ENCODE measurements at places on chromosomes 7 and 10.
A peak's percentile ranks its signal among the peaks of the same experiment; 100 is the strongest.

GRCh38 chr10:91296471-91296870 lies 76.0 kb downstream of the PCGF5 start:
- peak; percentile 16 for DNase-seq

DNA sequence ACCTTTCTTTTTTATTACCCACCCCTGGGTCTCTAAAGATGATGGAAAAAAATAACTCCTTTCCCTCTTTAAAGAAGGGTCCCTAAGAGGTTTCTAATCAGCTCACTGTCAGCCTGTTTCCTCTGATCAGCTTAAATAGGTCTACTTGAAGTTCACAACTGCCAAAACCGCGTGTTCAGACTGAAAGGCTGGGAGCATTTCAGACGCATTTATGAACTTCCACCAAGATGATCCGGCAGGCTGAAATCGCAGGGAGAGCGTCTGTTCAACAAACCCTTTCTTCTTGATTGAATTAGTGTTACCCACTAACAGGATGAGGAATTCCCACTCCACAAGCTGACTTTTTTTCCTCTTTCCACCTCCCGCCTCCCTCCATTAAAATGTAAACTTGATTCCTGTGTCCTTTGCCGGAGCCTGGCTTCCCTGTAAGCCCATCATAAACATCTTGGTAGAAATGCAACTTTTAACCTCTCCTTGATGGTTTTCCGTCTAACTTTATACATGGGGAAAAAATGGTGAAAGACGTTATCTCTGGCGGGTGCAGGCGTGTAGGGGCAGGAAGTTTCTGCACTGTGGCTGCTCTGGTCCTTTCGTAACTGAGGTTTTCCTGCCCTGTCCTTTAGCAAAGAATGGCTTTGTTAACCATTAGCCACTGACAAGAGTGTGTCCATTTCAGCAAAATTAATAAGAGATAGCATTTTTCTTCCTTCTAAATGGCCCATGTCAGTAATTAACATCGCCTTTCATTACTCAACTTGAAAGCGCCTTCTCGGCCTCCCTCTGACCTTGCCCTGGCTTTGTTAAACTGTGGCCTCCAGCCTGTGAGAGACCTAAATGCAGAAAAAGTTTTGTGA lies 130.7 kb downstream of the BAMBI start:
- no peak for DNase-seq

DNA sequence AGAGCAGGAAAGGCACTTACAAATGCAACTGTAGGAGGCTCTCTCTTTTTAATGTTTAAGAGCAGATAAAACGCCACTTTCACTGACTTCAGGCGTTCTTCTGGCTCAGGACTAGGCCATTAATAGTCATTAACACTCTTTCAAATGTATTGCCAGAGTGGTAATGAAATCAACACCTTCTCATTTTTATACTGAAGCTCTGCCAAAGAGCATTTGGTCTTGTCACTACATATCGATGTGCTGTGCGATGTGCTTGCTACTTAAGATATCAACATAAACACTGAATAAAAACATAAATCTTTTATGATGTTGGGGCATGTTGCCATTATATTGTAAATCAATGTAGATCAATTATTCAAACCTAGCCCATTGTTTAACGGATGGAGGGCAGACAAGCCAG lies 634.7 kb downstream of the ARL4A start:
- DNase-seq: no peak

GRCh38 chr7:139743267-139743966 lies 34.4 kb downstream of the HIPK2 start:
- no peak for DNase-seq

DNA sequence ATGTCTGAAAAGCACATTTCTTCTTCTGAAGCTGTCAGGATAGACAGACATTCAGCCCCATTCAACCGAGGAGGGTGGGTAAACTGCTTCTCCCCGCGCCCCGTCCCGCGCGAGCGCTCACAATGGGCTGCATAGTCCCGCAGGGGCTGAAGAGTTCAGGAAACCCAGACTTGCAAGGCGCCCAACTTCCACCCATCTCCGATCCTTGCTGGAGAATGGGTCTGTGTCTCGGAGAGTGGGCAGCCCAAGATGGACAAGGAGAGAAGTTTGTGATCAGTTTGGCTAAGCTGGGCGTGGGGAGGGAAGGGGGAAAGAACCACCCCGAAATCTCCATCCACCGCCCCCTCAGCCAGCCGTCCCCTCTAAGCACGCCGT lies 686 bp downstream of the AASS start:
- DNase-seq: no peak

- DNase-seq: no peak
Measured at GRCh38 chr7:33623267-33623666, 282.1 kb upstream of the BMPER start.

GRCh38 chr10:129030996-129031843 lies 435.8 kb upstream of the MGMT start:
- DNase-seq: peak; percentile 70

- no peak for DNase-seq
Measured at GRCh38 chr10:113540845-113541548, 11.9 kb upstream of the HABP2 start.

GRCh38 chr7:37287131-37287855 lies 161.4 kb downstream of the ELMO1 start:
- DNase-seq: peak; percentile 13

- peak; percentile 70 for DNase-seq
Measured at GRCh38 chr7:64951250-64951848, 39.5 kb downstream of the ZNF117 start.

DNA sequence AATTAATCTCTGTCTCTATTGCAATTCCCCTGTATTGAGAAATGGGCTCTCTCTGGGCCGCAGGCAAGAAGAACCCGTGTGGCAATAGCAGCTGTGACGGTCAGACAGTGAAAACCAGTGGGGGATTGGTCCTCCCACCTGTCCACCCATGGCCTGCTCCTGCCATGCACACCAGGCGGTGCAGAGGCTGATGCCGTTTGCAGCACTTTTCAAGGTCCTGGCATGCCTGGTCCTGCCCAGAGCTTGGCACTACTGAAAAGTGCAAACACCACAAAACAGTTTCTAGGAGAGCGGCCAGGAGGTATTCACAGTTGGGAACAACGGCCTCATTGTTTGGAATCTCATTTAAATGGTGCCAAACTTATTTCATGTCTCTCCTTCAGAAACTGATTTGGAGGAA lies 41.5 kb downstream of the PSPH start:
- DNase-seq: no peak

DNA sequence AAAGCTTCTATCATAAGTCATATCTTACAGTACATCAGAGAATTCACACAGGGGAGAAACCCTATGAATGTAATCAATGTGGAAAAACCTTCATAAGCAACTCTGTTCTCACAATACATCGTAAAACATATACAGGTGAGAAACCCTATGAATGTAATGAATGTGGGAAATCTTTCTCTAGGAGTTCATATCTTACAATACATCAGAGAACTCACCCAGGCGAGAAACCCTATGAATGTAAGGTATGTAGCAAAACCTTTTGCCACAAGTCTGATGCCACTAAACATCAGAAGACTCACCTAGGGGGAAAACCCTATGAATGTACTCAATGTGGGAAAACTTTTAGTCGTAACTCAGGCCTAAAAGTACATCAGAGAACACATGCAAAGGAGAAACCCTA lies 38.3 kb upstream of the ZNF248 start:
- no peak for DNase-seq

DNA sequence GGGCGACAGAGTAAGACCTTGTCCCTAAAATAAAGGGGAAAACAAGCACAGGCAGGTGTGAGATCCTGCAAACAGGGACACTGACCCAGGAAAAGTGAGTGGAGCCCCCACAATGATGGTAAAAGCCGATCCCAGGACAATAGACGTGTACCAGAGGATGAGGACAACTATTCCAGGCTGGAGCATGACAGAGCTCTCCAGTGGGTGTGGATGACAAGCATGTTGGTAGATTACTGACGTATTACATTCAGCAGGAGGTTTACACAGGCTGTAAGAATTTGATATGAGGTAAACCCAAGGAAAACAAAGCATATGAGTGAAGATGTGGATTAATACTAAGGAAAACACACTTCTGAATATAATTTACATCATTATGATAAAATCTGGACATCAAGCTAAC lies 27.8 kb upstream of the SMURF1 start:
- no peak for DNase-seq

GRCh38 chr10:74039561-74040145 lies 41.7 kb downstream of the VCL start:
- DNase-seq: peak; percentile 49
